T-helper 2 cell (primary cell): ENCODE measurements at places on chromosomes 1 and 21.

- no peak for DNase-seq
Measured at GRCh38 chr1:117106478-117106877, 15.1 kb downstream of the TRIM45 start.

DNA sequence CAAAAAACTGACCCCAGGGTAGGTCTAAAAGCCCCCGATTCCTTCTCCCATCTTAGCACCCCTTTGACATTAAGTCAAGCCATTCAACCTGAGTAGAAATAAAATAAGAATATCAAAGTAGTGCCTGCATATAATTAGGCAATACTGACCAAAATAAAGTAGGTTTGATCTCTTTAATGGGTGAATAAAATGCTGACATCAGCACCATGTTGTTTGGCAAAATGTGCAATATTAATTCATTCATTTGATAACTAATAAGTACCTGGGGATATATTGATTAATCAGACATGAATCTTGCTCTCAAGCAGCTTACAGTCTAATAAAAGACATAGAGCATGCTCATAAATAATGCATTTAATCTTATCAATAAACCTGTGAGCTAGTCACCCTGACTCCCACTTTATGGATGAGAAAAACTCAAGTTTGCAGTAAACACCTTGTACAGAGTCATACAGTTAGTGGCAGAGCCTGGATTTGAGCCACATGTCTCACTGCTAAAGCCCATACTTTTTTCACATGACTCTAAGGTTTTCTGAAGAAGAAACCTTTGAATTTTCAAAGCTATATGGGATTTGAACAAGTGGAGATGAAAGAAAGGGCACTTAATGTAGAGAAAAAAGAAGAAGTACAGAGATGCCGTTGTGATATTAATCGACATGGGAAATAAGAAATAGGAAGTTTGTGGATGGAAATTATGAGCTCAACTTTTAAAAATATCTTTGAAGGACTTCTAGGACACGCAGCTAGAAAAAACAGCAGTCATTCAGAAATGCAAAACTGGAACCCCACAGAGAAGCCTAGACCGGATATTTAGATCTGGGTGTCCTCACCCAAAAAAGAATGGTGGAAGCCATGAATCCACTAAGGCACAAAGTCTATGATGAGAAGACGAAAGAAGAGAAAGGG, 183.9 kb downstream of the TOMM20 start:
- no peak for DNase-seq

GRCh38 chr21:22224261-22224660, 1226.1 kb downstream of the NCAM2 start:
- no peak for DNase-seq

DNA sequence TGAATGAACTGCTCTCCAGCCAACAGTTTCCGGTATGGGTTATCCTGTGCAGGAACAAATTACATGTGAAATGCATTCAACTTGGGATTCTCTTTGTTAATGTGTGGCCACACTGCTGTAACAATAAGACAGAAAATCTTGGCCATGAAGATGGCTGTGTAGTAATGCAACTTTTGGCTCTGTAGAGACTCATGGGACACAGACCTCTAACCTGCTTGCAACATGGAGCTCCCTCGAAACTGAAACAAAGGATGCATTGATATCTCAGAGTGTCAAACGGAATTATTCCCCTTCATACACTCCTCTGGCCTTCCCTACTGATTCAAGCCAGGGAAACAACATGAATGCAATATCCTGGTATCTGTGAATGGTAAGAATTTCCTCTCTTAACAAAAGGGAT, 559.3 kb upstream of the ZRANB2 start:
- no peak for DNase-seq

DNA sequence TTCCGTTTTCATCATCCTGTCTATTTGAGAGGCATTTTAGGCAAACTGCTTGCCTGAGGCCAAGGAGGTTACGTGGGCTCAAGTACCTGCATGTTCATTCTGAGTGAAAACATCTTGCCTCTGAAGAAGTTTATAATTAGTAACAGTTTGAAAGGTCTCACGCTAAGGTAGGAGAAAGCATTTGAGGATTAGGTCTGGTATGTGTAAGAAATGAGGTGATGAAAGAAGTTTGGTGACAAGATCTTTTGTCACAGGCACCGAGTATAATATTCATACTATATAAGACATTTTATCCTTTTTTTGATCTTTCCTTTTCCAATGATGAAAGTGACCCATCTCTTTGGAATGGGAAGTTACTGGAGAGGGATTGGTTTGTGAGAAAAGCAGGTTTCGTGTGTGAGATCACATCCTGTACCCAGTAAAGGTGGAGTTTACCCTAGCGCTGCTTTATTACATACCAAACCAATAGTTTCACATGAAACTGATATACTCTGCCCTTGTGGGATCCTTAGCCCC, 98.7 kb upstream of the PDC start:
- DNase-seq: no peak

GRCh38 chr1:60244906-60245305, 171.3 kb upstream of the C1orf87 start:
- no peak for DNase-seq

DNA sequence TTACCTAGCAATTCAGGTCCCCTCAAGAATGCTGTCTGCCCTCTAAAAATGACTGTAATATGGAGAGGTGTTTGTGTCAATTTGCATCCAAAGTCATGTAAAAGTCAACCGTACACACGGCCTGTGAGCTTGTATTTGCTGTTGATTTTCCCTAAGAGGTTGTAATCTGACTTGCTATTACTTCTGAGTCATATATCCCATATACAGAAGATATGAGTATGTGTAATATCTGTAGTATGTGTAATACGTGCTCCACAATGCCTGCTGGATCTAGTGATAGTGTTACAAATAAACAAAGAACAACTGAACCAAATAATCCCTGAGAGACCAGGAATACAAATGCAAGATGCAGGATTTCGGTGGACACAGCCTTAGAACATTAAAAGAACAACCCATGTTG, 1.4 kb upstream of the KCNJ6 start:
- DNase-seq: no peak

DNA sequence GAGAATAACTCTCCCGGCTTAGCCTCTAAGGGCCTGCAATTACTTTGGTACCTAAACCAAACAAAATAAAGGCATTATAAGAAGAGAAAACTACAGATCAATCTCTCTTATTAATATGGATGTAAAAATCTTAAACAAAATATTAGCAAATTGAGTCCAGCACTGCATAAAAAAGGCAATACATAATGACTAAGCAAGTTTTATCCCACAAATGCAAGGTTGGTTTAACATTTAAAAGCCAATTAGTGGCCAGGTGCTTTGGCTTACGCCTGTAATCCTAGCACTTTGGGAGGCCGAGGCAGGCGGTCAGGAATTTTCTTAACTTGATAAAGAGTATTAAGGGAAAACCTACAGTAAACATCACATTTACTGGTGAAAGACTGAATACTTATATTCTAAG, 67.1 kb upstream of the MAB21L3 start:
- DNase-seq: no peak

DNA sequence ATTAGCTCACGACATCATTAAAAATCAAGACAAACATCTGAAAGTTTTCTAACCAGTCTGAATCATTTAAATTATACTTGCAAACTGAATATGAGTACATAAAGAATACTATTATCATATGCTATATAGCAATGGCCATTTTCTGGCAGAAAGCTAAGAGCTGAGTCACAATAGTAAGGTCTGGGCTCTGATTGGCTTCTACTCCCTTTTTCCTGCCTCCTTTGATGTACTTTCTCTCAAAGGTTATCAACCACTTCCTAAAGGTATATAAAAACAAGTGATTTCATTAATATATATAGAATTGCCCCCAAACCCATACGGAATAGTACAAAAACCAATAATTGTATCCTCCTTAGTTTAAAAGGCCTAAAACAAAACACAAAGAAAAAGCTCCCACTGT, 7.0 kb downstream of the KCNA3 start:
- no peak for DNase-seq

DNA sequence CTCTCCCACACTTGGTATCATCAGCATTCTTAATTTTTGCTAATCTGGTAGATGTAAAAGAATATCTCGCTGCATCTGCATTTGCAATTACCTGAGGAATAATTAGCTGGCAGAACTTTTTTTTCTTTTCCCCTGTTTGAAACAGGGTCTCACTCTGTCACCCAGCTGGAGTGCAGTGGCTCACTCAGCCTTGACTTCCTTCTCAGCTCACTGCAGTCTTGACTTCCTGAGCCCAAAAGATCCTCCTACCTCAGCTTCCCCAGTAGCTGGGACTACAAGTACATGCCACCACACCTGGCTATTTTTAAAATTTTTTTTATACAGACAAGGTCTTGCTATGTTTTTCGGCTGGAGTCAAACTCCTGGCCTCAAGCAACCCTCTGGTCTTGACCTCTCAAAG, 35.4 kb upstream of the ENAH start:
- DNase-seq: no peak

DNA sequence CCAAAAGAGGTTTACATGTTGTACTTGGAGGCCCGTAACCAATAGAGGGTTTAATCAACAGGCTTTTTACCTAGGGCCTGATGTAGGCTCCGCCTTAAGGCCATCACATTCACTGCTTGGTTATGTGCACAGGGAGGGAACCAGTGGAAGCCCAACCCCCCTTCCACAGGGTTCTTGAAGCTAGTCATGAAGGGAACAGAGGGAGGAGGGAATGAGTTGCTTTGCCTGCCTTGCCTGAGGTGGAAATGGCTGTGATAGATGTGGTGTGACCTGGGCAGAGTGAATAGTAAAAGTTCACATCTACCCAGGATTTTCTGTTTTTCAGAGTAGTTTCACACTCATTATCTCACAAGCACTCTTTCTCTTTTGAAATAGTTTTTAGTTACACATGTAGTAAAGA, 215.1 kb downstream of the ST6GALNAC3 start:
- DNase-seq: no peak

DNA sequence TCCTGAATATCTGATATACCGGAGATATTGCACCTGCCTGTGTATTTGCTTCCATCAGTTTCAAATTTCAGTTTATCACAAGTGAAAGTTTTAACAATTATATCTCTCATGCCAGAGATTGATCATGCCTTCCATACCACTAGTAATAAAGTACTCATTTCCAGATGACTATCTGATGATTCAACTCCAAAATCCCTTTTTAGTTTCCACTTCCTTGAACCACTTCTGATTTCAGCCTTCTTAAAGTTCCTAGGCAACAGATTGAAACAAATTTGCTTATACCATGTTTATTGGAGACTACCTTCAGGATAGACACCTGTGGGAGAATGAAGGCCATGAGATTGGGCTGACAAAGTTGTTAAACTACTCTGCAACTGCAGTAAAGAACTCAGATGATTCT, 21.5 kb upstream of the COL11A1 start:
- no peak for DNase-seq

DNA sequence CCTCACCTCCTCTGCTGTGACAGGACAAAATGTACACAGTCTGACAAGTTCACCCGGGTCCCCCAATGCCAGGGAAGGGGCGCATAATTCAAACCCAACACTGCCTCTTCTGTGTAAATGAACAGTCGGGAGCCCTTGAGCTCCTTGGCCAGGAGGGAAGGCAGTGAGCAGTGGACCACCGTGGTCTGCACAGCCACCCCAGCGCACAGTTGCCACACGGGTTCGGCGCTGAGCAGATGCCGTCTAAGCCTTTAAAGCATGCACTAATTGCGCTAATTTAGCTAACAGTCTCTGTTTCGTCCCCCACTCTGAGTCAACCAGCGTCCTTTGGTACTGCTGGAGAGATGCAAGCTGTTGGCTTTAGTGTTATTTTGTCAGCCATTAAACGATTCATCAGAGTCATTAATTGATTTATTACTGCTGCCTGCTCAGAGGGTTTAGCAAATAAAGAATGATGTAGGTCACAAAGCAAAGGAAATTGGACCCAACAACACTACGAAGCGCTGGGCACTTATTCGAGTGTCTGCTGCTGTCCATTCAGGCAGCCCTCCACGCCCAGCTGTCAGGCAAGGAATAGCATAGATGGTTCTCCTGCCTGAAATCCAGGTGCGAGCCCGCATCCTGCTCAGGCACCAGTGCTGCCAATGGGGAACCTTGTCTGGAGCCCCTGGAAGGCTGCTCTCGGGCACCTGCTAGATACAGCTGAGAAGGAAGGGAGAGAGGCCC, 91.5 kb downstream of the MRPL37 start:
- DNase-seq: no peak

GRCh38 chr1:93661829-93662474, 19.7 kb downstream of the BCAR3 start:
- no peak for DNase-seq

DNA sequence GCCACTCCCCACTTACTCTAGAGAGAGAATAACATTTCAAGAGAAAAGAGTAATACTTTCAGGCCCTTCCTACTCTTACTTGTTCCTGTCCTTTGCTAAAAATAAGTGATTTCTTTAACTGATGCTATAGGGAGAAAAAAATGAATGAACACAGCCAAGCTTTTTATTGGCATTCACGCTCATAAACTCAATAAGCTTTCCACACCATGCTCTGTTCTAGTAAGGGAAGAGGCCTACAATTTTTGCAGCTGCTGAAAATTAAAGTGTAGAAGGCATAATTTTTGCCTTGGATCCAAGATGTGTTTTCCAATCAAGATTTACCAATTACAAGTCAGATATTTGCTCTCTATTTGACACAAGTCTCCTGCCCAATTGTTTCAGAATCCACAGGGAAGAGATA, 188.1 kb upstream of the RGS18 start:
- DNase-seq: no peak

DNA sequence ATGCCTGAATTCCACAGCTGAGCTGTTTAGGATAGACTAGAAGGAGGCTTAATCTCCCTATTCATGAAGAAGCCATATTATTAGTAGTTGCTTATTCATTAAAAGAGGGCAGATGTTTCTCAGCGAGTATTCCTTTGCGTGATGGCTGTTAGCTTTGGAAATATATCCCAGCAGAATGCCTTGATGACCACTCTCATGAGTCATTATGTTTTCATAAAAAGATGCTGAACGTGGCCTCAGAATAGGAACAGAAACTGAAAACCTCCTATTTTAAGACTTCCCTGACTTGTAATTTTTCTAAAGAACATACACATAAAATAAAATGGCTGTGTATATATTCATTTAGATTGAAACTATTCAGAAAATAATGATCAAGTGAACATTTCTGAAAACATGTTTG, 9.6 kb upstream of the PLA2G4A start:
- DNase-seq: no peak

GRCh38 chr1:44652445-44653106, 21.7 kb downstream of the TMEM53 start:
- DNase-seq: peak; percentile 52

DNA sequence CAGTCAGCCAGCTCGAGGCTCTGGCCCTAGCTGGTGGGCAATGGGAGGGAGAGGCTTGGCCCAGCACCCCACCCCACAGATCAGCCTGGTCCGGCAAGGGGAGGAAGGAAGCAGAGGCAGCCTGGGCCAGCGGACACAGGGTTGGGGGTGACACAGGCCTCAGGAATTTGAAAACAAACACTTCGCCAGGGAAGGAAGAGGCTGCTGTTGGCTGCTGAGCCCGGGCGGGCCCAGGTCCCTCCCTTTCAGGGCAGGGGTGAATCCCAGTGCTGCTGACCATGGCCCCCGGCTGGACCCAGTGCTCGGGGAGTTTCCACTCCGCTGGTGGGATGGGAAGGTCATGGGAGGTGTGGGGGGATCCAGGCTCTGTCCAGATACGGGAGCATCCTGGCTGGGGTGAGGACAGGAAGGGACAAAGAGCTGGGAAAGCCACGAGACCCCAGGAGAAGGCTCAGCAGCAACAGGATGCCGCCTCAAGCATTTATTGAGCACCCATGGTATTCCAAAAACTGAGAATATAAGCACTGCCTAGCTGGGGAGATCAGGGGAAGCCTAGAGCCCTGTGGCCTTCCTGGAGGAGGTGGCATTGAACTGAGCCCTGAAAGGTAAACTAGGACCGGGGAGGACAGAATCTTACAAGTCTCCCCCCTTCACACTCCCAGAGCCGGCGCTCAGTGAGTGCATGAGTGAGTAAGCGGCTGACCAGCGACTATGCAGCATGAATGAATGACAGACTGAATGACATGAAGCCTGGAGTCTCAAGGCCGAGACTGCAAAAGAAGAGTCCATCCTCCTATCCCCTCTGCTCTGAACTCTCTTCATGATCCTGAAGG, 26.2 kb upstream of the EPHA2 start:
- no peak for DNase-seq
